Dorsolateral prefrontal cortex (tissue), 122 donors: ENCODE measurements at places on chromosomes 3 and 15.

DNA sequence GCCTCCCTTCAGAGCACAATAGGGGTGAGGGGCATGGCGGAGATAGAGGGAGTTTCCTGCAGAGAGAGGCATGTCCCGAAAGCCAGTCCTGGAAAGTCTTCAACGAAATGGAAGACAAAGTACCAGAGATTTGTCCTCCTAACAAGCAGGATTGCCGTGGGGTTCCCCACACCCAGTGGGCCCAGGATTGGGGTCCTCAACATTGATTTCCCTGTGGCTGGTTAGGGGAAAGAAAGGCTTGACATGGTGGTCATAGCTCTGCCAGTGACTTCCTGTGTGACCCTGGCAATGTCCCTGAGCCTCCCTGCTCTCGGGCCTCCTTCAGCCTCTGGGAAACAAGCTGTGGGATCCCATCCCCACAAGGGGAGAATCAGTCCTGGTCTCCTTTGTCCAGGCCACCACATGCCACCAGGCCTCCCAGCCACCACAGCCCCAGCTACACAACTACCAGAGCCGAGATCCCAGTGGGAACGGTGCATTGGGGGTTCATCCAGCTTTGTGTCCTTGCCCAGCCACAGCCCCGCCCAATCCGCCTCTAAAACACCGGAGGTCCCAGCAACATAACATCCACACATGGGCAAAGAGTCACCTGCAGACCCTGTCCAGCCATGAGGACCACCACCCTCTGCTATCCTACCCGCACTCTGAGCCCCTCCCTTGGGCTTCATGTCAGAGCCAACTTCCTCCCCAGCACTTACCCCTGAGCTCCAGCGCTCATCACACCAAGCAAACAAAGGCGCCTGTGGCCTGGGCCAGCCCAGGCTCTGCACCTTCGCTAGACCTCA lies 63.0 kb downstream of the ADAMTS17 start:
- DNase-seq = no peak

DNA sequence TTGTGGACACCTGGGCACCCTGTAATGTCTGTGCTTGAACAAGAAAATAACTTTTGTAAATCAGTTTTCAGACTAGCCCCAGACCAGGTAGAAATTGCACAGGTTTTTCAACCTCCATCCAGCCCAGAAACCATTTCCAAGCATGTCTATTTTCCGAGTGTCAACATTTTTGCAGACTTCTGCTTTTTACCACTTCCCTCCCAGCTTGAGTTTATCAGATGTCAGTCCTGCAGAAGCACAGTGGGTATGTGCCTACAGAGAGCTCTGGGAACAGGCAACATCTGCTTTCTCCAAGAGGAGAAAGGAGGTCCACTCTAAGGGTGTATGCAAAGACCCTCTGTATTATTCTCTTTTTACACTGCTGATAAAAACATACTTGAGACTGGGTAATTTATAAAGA lies 83.9 kb downstream of the LRRK1 start:
- no peak for DNase-seq

- no peak for DNase-seq
Observed at GRCh38 chr15:87570206-87570605, 686.3 kb downstream of the NTRK3 start.

DNA sequence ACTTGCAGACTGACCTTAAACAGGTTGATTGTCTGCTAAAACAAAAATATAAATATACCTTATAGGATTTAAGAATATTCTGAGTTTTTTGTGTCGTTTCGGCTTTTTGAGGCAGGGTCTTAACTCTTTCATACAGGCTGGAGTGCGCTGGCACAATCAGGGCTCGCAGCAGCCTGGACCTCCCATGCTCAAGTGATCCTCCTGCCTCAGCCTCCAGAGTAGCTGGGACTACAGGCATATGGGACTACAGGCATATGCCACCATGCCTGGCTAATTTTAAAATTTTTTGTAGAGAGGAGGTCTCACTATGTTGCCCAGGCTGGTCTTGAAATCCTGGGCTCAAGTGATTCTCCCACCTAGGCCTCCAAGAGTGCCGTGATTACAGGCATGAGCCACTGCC lies 113.9 kb downstream of the TCF12 start:
- no peak for DNase-seq

DNA sequence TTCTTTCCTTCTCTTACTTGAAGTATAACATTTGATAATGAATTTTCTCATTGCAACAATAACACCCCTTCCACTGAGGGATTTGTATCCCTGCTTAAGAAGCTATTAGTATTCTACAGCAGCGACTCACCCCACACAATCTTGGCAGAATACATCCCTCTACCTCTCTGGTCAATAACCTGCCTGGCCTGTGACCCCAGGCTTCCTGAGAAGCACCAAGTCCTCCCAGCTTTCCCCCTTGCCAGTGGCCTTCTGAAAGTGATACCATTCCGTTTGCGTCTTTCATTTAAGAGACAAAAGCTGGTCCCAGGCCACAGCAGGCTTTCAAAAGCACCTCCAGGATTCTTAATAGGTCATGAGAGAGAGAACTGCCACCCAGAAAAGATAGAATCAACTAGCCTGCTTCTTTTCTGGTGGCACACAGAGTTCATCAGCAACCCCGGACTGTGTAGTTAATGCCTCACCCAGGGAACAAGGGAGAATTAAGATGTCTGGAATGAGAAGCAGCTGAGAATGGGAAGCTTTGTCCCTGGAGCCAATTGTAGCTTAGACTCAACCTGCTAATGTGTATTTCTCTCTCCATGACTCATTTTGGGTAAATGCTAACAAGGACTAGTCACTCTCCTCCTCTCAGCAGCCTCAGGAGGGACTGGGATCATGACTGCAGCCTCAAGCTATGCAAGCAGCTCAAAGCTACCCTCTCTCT lies 101.0 kb upstream of the CPNE4 start:
- DNase-seq = no peak

DNA sequence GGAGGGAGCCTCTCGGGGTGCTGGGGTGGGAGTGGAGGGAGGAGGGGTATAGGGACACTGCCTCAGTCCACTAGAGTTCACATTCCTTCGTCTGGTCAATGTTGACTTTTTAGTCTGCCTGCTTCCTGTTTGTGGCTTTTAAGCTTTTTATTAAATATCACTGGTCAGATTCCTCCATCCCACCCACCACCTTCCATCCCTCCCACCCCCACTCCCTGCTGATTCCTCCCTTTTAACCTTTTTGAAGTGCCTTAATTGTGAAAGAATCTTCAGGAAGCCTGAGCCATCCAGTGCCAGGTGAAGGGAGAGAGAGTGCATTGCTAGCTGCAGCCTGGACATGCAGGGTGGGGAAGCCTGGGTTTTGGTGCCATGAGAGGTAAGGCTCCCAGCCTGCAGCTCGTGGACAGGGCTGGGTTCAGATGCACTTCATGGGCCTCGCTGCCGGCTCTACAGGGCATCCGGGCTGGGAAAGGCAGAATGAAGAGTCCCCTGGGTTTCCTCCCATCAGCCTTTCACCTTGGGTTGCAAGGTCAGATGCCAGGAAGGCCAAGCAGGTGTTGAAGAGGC lies 105.9 kb downstream of the DNAJB8 start:
- DNase-seq = no peak

GRCh38 chr15:45635191-45635638 lies 386 bp downstream of the SQOR start:
- DNase-seq = no peak

DNA sequence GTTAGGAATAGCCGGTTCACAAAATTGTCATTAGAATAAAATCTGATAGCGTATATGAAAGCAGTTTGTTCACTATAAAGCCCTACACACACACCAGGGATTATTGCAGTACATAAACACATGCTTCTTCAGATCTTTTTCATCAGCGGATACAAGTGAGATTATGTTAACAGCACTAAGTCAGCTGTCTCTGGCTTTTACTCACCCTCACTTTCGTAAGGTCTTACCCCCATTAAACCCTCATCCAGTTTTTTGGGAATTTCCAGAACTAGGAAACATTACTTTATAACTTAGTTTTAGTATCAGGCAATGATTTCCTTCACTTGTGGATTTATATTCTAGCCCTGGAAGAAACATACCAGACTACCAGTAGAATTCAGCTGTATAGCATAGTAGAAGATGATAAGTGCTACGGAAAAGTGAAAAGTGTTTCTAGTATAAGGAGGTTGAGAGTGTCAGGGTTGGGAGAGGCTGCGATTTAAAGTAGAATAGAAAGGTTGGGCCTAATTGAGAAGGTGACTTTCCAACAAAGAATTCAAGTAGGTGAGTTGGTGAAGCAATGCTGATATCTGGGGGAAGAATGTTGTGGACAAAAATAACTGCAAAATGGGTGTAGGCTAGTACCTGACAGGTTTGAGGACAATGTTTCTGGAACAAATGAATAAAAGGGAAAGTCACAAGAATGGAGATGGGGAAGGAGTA lies 22.7 kb downstream of the TMEM207 start:
- no peak for DNase-seq

DNA sequence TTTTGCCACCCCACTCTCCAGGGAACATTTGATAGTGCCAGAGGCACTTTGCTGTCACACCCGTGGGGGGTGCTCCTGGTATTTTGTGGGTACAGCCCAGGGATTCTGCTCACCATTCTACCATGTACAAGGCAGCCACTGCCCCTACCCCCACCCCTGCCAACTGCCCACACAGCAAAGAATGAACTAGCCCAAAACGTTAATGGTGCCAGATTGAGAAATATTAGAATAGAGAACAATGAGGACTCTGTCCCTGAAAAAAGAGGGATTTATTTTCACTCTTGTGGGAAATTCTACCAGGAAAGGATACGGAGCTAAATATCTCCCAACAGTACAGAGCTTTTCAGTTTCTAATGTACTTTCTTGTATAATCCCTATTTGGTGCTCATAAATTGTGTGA lies 154.5 kb upstream of the SUCLG2 start:
- no peak for DNase-seq

GRCh38 chr15:60386615-60387014 lies 11.2 kb downstream of the ANXA2 start:
- DNase-seq = no peak

- no peak for DNase-seq
Observed at GRCh38 chr3:42662037-42662812, 8.7 kb downstream of the ZBTB47 start.

DNA sequence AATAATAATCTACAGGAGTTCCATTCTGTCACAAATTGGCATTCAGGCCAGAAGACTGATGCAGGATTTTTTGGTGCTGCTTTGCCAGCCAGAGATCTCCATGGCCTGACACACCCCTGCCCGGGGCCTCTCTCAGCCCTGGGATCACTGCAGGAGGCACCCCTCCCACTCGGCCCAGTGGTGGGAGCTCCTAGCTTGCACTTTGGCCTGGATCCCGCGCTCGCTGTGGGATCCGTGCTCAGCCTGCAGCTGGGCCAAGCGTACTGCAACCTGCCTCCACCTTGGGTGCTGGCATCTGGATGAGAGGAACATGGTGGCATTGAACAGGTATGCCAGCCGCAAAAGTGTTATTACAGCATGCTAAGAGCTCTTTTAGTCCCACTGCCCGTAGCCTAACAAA lies 656.7 kb upstream of the CCDC54 start:
- no peak for DNase-seq

DNA sequence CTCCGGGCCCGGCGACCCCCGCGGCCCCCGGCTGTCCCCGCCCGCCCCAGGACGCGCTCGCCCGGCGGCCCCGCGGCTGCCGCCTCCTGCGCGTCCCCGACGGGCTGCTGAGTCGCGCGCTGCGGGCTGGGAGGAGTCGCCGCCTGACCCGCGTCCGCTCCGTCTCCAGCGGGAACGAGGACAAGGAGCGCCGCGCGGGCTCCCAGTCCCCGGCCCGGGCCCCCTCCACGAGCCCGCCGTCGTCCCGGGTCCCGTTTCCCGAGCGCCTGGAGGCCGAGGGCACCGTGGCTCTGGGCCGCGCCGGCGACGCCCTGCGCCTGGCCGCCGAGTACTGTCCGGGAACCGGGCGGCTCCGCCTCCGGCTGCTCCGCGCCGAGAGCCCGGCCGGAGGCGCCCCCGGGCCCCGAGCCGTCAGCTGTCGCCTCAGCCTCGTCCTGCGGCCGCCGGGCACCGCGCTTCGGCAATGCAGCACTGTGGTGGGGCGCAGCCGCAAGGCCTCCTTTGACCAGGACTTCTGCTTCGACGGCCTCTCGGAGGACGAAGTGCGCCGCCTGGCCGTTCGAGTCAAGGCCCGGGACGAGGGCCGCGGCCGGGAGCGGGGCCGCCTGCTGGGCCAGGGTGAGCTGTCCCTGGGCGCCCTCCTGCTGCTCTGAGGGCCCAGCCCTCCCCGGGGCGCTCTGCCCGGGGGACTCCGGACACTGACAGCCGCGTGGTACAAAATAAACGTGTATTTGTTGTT lies 1.5 kb downstream of the C2CD4A start:
- DNase-seq = no peak

DNA sequence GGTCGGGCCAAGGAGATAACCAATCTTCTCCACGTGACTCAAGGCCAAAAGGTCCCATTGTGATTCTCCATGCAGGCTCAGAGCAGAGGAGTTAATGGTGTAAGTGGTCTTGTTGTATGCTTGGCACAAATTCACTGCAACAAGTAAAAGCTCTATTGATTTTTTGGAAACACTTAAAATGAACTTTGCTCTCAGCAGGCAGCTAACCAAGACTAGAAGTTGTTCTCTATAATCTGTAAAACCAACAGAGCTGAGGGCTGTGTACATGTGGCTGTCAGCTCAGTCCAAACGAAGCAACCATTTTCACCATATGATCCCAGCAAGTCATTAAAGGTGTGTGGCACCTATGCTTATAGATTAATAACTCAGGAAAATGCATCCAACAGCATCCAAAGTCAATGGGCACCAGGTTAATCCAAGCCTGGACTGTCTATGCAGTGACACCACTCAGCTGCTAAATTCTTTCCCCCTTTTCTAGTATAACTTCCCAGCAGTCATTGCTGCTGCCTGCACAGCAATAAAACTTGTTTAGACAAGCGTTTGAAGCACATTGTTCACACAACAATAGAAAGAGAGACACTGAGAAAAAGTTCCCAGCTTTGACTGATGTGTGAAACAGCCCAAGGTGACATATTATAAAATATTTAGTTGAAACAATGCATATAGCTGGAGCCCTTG lies 603.8 kb upstream of the ADAMTS9 start:
- no peak for DNase-seq

DNA sequence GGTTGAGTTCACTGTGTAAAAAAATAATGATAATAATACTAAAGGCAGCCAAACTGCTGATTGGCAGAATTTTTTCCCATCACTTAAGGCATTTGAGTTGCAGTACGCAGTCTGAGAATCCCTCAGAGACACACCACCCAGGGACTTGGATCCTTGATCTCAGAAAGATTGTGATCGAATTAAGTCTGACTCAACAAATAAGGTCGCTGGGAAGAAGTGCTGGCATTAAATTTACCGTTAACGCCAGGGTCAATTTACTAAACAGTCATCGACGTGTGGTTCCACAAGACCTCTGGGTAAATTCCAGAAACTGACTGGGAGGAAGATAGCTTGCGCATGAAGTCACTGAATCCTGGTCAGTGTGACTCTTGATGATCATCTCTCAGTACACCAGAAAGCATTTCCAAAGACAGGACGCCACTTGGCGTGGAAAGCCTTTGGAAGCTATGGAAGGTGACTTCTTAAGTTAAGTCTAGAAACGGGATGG lies 48.3 kb upstream of the CGNL1 start:
- DNase-seq = no peak
